ENCODE measurements at places on chromosomes 3 and 15. TPM values are rescaled to one million over a fixed set of nuclear protein-coding genes. Genes with fewer than 3 reads are reported as not detected.

The THPO gene
- total RNA-seq, result not detected

The EXOSC7 gene
- 70.7 TPM for total RNA-seq

The RETNLB gene
- not detected for total RNA-seq

The ARGFX gene
- total RNA-seq, result not detected

The TUSC7 gene
- total RNA-seq, result not detected
